ENCODE measurements at places on chromosomes 11 and 22. TPM values are rescaled to one million over a fixed set of nuclear protein-coding genes. Genes with fewer than 3 reads are reported as not detected.

DNA sequence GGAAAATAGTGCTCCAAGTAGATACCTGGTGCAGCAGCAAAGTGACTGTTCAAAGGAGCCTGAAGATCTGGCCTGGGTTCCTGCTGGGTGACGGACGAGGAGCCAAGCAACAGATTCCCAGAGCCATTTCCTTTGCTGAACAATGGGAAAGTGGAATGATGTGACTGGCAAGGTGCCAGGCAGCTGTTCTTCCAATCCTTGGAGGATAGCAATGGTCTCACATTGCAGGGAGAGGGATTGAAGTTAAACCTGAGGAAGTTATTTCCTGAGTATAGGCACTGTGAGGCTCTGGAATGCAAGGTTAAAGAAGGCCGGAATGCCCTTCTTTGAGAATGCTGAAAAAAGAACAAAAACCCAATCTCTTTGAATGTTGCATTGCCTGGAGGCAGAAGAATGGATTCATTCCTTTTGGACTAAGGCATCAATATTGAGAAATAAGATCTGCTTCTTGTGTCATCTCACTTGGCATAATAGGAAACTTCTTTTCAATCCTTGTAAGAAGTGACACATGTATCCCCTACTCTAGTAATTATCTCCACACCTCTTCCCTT, 223.8 kb downstream of the BLID start:
- H3K4me3 ChIP-seq = no peak overlapping the region
- peaks cover 28% of the 10 kb centered on the region for H3K4me1 ChIP-seq
- no peaks in the 10 kb centered on the region for H3K27me3 ChIP-seq
- H3K36me3 ChIP-seq = no peaks in the 10 kb centered on the region
- no peak overlapping the region for H3K27ac ChIP-seq

- no peak overlapping the region for H3K4me3 ChIP-seq
- no peaks in the 10 kb centered on the region for H3K4me1 ChIP-seq
- no peaks in the 10 kb centered on the region for H3K27me3 ChIP-seq
- no peak overlapping the region for H3K27ac ChIP-seq
These were observed 18.9 kb upstream of the SLC22A12 start for GRCh38 chr11:64572143-64572542.

DNA sequence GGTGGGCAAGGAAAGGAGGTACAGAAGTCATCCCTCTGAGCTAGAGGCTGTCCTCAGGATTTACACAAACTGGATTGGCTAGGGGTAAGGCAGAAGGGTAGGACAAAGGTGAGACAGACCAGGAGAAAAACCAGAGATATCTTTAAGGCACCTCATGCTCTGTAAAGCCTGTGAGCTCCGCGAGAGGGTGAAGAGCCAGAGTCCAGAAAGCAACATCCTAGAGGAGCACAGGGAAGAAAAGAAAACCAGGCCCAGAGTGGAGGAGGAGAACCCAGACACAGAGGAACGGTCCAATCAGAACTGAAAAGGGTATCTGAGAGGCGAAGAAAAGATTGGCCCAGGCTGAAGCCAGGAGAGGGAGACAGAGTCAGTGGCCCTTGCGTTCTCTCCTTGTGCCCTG, 5.1 kb downstream of the SLC37A4 start:
- no peak overlapping the region for H3K4me3 ChIP-seq
- H3K27me3 ChIP-seq = no peaks in the 10 kb centered on the region
- H3K36me3 ChIP-seq = peaks cover 26% of the 10 kb centered on the region
- peak overlapping the region; percentile 39 for H3K27ac ChIP-seq
- DNase-seq = no peak

GRCh38 chr22:45884201-45885062, 92.5 kb downstream of the WNT7B start:
- no peak overlapping the region for H3K4me3 ChIP-seq
- no peak for DNase-seq
- no peaks in the 10 kb centered on the region for H3K36me3 ChIP-seq
- no peaks in the 10 kb centered on the region for H3K4me1 ChIP-seq
- no peaks in the 10 kb centered on the region for H3K27me3 ChIP-seq

- DNase-seq = no peak
- H3K27ac ChIP-seq = no peak overlapping the region
- no peaks in the 10 kb centered on the region for H3K4me1 ChIP-seq
- H3K27me3 ChIP-seq = no peaks in the 10 kb centered on the region
- no peaks in the 10 kb centered on the region for H3K36me3 ChIP-seq
These were observed 122.3 kb downstream of the SPATA19 start for GRCh38 chr11:133723056-133723455.

DNA sequence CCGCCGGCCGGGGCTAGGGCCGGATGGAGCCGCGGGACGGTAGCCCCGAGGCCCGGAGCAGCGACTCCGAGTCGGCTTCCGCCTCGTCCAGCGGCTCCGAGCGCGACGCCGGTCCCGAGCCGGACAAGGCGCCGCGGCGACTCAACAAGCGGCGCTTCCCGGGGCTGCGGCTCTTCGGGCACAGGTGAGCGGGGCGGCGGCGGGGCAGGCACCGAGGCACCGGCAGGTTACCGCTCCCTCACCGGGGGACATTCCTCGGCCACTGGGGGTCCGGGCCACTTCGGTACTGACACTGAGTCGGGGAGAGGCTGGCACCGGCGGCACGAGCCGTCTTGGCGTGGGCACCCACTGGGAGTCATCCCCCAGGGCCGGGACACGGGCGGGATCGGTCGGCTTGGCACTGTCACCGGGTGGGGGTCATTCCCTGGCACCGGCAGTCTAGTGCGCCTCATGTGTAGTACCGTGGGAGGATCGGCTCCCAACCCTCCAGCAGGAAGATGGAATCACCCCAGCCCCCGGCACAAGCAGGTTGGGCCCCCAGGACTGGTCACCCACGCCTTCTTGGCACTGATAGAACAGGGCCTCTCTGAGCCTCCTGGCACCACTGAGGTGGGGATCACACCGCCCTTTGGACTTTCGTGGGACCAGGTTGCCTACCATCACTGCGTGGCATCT, 511 bp downstream of the DGKZ start:
- no peaks in the 10 kb centered on the region for H3K27me3 ChIP-seq
- peaks cover 13% of the 10 kb centered on the region for H3K4me1 ChIP-seq
- no peaks in the 10 kb centered on the region for H3K36me3 ChIP-seq
- no peak for DNase-seq

- no peak overlapping the region for H3K4me3 ChIP-seq
- no peaks in the 10 kb centered on the region for H3K36me3 ChIP-seq
- H3K27me3 ChIP-seq = no peaks in the 10 kb centered on the region
- no peak overlapping the region for H3K27ac ChIP-seq
- no peak for DNase-seq
These were observed 43.0 kb upstream of the KLHL35 start for GRCh38 chr11:75475767-75476650.

DNA sequence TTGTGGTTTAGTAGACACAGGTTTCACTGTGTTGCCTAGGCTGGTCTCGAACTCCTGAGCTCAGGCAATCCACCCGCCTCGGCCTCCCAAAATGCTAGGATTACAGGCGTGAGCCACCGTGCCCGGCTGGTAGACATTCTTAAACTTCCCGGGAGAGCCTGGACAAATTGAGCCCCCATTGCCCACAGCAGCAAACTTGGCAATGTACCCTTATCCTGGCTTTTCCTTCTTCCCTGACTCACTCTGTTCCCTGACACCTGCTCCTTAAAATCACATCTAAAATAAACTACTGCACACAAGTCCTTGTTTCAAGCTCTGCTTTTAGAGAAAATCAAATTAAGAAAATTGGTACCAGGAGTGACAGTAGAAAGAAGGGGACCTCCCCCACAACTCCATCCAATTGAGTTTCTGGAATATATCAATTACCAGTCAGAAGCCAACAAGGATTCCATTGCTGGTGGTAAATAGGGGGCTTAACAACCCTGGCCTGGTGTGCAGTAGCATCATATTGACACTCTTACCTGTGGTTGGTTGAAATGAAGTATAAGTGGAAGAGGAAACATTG, 7.4 kb upstream of the MCHR1 start:
- H3K4me1 ChIP-seq = no peaks in the 10 kb centered on the region
- H3K36me3 ChIP-seq = no peaks in the 10 kb centered on the region
- no peaks in the 10 kb centered on the region for H3K27me3 ChIP-seq

GRCh38 chr11:77205467-77206263, 77.6 kb downstream of the MYO7A start:
- no peaks in the 10 kb centered on the region for H3K36me3 ChIP-seq
- no peaks in the 10 kb centered on the region for H3K27me3 ChIP-seq
- no peak overlapping the region for H3K4me3 ChIP-seq
- no peaks in the 10 kb centered on the region for H3K4me1 ChIP-seq

DNA sequence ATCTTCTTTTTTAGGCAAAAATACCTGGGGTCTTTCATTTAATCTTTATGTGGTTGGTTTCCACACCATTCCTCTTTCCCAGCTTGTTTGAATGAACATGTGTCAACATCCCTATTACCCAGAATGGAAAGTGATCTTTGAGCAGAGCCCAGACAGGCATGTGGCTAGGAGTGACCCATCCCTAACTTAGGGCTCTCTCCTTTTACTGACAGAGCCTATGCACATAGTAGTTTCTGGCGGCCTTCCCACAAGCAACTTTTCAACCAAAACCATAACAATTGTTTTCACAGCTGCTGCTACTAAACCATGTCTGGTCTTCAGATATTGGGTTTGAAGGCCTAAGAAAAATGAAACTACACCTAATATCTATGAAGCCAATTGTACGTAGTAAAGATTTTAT, 107.5 kb downstream of the TENM4 start:
- H3K4me3 ChIP-seq = no peak overlapping the region
- H3K4me1 ChIP-seq = no peaks in the 10 kb centered on the region
- no peak for DNase-seq
- H3K27me3 ChIP-seq = no peaks in the 10 kb centered on the region
- H3K36me3 ChIP-seq = no peaks in the 10 kb centered on the region

GRCh38 chr11:19714022-19714386, 1.4 kb downstream of the NAV2 start:
- H3K4me3 ChIP-seq = peak overlapping the region; percentile 92
- H3K4me1 ChIP-seq = peaks cover 29% of the 10 kb centered on the region
- DNase-seq = no peak
- H3K27ac ChIP-seq = peak overlapping the region; percentile 98

GRCh38 chr11:5910540-5910939, 17.5 kb downstream of the OR52E5 start:
- H3K27me3 ChIP-seq = no peaks in the 10 kb centered on the region
- no peak overlapping the region for H3K27ac ChIP-seq
- H3K36me3 ChIP-seq = no peaks in the 10 kb centered on the region
- DNase-seq = no peak
- no peaks in the 10 kb centered on the region for H3K4me1 ChIP-seq

DNA sequence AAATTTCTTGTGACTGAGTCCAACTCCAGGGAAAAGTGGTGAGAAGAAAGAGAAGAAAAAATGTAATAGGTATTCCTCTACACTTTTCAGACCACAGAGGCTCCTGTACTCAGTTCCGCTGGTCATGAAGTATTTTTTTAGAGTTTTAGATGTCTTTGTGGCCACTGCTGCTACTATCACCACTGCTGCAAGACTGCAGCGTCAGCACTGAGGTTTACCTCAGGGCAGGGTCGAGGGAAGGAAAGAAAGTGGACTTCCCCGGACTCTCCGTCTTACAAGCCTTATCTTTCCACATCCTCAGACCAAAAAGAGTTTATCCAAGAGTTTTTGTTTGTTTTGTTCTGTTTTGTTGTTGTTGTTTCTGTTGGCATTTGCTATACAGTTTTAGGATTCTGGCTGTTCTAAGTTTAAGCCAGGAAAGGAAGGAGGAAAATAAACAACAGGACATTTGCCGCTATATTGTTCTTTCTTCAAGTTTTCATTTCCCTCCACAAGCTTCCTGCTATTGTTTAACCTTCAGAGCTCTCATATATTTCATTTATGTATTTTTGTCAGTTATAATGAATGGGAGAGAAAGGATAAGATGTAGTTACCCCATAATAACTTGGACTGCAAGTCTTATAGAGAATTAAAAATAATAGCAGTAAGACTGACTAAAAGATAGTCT, 919.3 kb downstream of the NTM start:
- no peak overlapping the region for H3K4me3 ChIP-seq
- H3K27ac ChIP-seq = no peak overlapping the region
- DNase-seq = no peak
- H3K36me3 ChIP-seq = no peaks in the 10 kb centered on the region
- H3K27me3 ChIP-seq = no peaks in the 10 kb centered on the region
- H3K4me1 ChIP-seq = no peaks in the 10 kb centered on the region

- DNase-seq = no peak
- no peaks in the 10 kb centered on the region for H3K36me3 ChIP-seq
- H3K4me1 ChIP-seq = no peaks in the 10 kb centered on the region
- no peak overlapping the region for H3K4me3 ChIP-seq
These were observed 45.0 kb downstream of the SMCO4 start for GRCh38 chr11:93498161-93498560.

- H3K4me3 ChIP-seq = no peak overlapping the region
- no peaks in the 10 kb centered on the region for H3K4me1 ChIP-seq
- no peak overlapping the region for H3K27ac ChIP-seq
- DNase-seq = no peak
These were observed 14.6 kb downstream of the ACAT1 start for GRCh38 chr11:108135845-108136544.

GRCh38 chr11:96110302-96110701, 186.4 kb upstream of the MTMR2 start:
- DNase-seq = no peak
- H3K27ac ChIP-seq = no peak overlapping the region
- H3K4me1 ChIP-seq = peaks cover 2% of the 10 kb centered on the region
- H3K4me3 ChIP-seq = no peak overlapping the region
- H3K27me3 ChIP-seq = no peaks in the 10 kb centered on the region

- peaks cover 32% of the 10 kb centered on the region for H3K4me1 ChIP-seq
- H3K27ac ChIP-seq = peak overlapping the region; percentile 74
- peak overlapping the region; percentile 77 for H3K4me3 ChIP-seq
- no peaks in the 10 kb centered on the region for H3K36me3 ChIP-seq
These were observed 440 bp upstream of the TIMP3 start for GRCh38 chr22:32800994-32801536.

DNA sequence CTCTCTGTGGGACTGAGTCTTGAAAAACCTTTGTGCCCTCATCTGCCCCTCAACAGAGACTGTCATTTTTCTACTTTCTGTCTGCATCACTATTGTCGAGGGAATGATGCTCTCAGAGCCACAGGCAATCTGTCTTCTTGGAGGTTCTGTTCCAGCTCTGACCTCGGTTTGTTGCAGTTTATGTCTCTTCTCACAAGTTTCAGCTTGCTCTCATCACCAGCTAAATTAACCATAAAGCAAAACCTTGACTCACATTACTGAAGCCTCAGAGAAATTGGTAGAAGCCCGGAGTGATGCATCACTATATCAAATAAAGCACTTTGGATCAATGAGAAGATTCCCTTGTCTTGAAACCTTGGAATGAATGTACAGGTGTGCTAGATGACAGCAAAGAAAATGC, 60.6 kb upstream of the BLID start:
- H3K36me3 ChIP-seq = no peaks in the 10 kb centered on the region
- peaks cover 20% of the 10 kb centered on the region for H3K4me1 ChIP-seq
- DNase-seq = no peak
- peak overlapping the region; percentile 74 for H3K27ac ChIP-seq
- no peaks in the 10 kb centered on the region for H3K27me3 ChIP-seq
- no peak overlapping the region for H3K4me3 ChIP-seq

- no peaks in the 10 kb centered on the region for H3K4me1 ChIP-seq
- H3K27ac ChIP-seq = no peak overlapping the region
- no peaks in the 10 kb centered on the region for H3K36me3 ChIP-seq
- no peak overlapping the region for H3K4me3 ChIP-seq
- no peak for DNase-seq
These were observed 448.9 kb downstream of the LRRC4C start for GRCh38 chr11:41010361-41011050.

- H3K27ac ChIP-seq = peak overlapping the region; percentile 98
- no peak overlapping the region for H3K4me3 ChIP-seq
- H3K36me3 ChIP-seq = peaks cover 8% of the 10 kb centered on the region
- peaks cover 32% of the 10 kb centered on the region for H3K4me1 ChIP-seq
These were observed 6.1 kb downstream of the CXCR5 start for GRCh38 chr11:118889797-118890196.

Gene CFAP300
- total RNA-seq = 4.5 TPM

Gene CARNS1
- 10.8 TPM for total RNA-seq

Gene CHADL
- 3.2 TPM for total RNA-seq

Gene KDM4E
- not detected for total RNA-seq

Gene NEFH
- 0.85 TPM for total RNA-seq

Gene KCNJ1
- not detected for total RNA-seq

Gene ARRB1
- total RNA-seq = 27.1 TPM

All from thoracic aorta (tissue), 2 donors.